AG20443 (cell line): ENCODE measurements at places on chromosomes 16 and 17.

DNA sequence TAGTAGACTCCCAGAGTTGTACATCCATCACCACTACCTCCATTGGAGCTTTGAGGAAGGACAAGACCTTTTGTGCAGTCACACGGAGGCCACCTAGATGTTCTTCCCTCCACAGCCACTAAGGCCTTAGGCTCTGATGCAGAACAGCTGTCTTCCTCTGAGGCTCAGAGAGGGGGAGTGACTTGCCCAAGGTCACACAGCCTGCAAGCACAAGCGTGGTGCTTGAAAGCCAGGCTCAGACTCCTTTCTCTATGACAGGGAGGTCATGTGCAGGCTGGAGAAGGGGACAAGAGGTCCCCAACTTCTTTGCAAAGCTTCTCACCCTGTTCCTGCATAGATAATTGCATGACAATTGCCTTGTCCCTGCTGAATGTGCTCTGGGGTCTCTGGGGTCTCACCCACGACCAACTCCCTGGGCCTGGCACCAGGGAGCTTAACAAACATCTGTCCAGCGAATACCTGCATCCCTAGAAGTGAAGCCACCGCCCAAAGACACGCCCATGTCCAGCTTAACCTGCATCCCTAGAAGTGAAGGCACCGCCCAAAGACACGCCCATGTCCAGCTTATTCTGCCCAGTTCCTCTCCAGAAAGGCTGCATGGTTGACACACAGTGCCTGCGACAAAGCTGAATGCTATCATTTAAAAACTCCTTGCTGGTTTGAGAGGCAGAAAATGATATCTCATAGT is 12.7 kb downstream of the SCGB1C2 start:
- no peak for DNase-seq

DNA sequence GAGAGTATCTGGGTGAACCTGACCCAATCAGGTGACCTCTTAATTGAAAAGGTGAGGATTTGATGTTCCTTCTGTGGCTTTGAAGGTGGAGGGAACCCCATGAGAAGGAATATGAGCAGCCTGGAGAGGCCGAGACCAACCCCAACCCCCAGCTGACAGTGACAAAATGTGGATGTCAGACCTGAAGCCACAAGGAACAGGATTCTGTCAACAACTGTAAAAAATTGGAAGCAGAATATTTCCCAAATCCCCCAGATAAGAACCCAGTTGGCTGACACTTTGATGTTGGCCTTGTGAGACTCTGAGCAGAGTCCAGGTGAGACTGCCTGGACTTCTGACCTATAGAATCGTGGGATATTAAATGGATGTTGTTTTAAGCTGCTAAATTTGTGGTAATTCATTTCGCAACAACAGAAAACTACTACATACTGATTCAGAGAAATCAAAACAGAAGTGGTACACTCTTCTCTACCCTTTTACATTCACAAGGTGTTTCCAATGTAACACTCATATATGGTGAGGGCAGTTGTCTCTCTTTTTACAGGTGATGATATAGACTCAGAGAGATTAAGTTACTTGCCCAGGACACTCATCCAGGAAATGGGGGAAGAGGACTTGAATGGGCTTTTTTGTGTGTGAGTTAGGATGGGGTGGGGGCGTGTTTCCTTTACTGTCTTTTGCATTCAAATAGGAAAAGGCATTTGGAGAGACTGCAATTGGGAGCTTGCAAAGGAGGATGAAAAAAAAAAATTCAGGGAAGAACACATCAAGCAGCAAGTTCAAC is 29.8 kb upstream of the SALL1 start:
- no peak for DNase-seq

- DNase-seq, result no peak
Observed at GRCh38 chr16:10817963-10818941, at the start of gene TVP23A. TVP23A (minus strand) TSS chr16:10818794; CDS start chr16:10818493, 301 bp downstream.

- DNase-seq, result peak; percentile 28
Observed at GRCh38 chr17:882827-883585, 96.6 kb downstream of the NXN start.

GRCh38 chr17:81667754-81668153 is 1.2 kb downstream of the CCDC137 start:
- no peak for DNase-seq

DNA sequence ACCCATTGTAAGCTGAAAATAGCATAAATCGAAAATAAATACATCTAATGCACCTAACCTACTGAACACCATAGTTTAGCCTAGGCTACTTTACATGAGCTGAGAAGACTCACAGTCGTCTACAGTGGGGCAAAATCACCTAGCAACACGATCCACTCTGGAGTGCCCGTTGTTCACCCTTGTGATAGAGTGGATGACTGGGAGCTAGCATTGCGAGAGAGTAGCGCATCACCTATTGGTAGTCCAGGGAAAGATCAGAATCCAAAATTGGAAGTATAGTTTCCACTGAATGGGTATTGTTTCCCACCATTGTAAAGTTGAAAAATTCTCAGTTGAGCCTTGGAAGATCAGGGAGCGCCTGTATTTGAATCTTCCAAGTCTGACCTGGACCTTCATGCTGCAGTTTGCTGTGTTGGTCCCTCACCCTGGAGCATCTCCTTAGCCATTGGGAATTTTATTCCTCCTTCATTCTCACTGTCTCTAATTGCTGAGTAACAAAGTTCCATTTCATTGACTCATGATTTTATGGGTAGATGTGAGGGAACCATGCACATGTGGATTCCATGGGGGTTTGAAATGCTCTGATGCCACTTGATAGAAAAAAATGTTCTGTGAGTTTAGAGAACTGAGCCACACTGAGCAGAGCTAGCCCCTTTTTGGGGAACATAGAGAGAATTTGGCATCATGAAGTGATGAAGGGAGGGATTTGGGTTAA is 19.6 kb downstream of the AKAP1 start:
- DNase-seq, result peak; percentile 65

GRCh38 chr16:4344983-4345835 is 5.9 kb downstream of the PAM16 start:
- DNase-seq, result no peak

- peak; percentile 98 for DNase-seq
Observed at GRCh38 chr17:36183001-36183971, 6.8 kb upstream of the TBC1D3B start.

- DNase-seq, result no peak
Observed at GRCh38 chr17:49941427-49941826, 27.6 kb upstream of the DLX4 start.

DNA sequence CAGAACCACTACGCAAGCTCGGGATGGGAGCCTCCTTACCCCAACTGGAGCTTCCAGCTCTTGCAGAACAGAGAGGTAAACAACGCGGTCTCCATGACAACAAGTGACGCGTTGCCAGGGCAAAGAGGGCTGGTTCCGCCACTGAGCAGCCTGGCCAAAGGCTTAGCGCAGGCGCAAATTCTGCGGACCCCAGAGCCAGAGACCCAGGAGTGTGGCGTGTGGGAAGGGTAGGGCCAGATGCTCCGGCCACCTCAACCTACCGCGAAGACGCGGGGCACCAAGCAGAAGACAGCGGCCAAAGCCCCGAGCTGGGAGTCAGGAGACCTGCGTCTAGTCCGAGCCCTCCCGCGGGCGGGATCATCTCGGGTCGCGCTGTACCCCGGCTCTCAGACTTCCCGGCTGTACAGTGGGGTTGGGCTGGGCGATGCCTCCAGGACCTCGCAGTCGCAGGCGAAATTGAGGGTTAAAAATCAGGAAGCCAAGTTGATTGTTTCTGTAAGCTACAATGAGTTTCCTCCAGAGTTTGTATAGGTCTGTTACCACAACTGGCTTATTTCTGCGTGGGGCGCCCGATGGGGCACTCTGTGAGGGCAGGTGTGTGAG is at the start of gene TEKT1:
TSS of gene TEKT1 (minus strand) at position 69 of the 603 bp plus-strand sequence. CDS start 1,353 bp downstream, outside the sequence.
- DNase-seq, result peak; percentile 86

GRCh38 chr16:4019371-4019791 is 96.9 kb downstream of the ADCY9 start:
- DNase-seq, result peak; percentile 58

- DNase-seq, result peak; percentile 92
Observed at GRCh38 chr16:81181013-81181720, 57.3 kb upstream of the BCO1 start.

DNA sequence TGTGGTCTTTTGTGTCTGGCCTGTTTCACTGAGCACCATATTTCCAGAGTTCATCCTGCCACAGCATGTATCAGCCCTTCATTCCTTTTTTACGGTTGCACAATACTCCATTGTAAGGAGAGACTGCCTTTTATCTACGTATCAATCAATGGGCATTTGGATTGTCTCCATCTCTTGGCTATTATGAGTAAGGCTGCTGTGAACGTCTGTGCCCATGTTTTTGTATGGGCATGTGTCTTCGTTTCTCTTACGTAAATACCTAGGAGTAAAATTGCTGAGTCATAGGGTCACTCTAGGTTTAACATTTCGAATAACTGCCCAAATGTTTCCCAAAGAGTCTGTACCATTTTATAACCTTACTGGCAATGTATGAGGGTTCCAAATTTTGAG is 202.8 kb upstream of the FOXF1 start:
- no peak for DNase-seq

DNA sequence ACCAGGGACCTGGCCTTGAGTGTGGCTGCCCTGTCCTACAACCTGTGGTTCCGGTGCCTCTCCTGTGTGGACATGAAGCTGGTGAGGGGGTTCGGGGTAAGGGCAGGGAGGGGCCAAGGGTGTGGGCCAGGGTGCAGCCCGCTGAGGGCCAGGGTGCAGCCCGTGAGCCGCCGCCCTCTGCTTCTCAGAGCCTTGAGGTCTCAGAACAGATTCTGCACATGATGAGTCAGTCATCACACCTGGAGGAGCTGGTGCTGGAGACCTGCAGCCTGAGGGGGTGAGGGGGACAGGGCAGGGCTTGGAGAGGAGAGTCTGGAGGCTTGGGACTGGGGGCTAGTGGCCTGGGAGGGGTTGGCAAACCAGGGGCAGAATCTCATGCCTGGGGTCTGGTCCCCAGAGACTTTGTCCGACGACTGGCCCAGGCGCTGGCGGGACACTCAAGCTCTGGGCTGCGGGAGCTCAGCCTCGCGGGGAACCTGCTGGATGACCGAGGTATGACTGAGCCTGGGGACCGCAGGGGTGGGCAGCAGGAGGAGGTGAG is 2.2 kb downstream of the CARMIL2 start:
- no peak for DNase-seq

DNA sequence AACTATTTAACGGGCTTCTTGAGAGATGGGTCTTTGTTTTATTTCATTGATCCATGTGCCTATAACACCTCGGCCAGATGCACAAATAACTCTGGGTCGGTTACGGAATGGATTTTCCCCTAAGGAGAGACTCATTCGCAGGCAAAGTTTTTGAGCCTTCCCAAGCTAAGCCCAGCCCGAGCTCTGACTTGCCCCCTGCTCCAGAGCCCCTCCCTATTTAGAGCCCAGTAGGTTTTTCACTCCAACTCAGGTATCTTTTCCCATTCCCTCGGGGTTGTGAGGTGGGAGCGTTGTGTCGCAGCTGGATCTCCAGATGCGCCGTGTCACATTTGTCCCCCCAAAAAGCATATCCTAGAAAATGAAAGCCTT is 812 bp upstream of the MYOCD start:
- peak; percentile 12 for DNase-seq
